ENCODE measurements at places on chromosomes 12 and 14. TPM values are rescaled to one million over a fixed set of nuclear protein-coding genes. Genes with fewer than 3 reads are reported as not detected.
A peak's percentile ranks its signal among the peaks of the same experiment; 100 is the strongest.

ADAM21 gene
- 0.17 TPM for total RNA-seq

COX8C gene
- total RNA-seq: not detected

DDX47 gene
- 46.3 TPM for total RNA-seq

STXBP6 gene
- 26.2 TPM for total RNA-seq

AGAP2 gene
- total RNA-seq: 7.3 TPM

MYO1H gene
- total RNA-seq: not detected

A2M gene
- 447 TPM for total RNA-seq

FIGNL2 gene
- not detected for total RNA-seq

TOMM20L gene
- not detected for total RNA-seq

MARCHF9 gene
- 20.1 TPM for total RNA-seq

DUSP6 gene
- 18.4 TPM for total RNA-seq

ORAI1 gene
- 21.0 TPM for total RNA-seq

IFNG-AS1 gene
- 0.17 TPM for total RNA-seq

DNA sequence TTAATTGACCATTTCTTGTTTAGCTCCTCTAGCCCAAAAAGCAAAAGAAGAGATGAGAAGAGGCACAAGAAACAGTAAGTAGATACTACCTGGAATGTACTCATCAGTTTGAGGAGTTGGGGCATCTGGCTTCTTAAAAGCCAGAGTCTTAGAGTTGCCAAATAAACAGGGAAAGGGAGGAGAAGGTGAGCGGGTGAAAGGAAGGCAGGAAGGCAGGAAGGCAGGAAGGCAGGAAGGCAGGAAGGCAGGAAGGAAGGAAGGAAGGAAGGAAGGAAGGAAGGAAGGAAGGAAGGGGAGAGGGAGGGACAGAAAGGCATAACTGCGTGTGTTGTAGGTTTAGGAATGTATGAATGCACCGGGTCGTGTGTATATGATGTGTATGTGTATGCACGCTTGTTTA is 56.7 kb upstream of the HSPB8 start:
- H3K4me1 ChIP-seq: no peaks in the 10 kb centered on the region
- DNase-seq: no peak
- H3K27me3 ChIP-seq: no peaks in the 10 kb centered on the region
- H3K4me3 ChIP-seq: no peak overlapping the region

GRCh38 chr12:56041552-56042429 is at the start of gene RPS26:
Gene RPS26, plus strand, starts transcription at chr12:56041918. Its CDS starts 249 bp downstream, at chr12:56042167.
- DNase-seq: peak; percentile 93
- H3K27me3 ChIP-seq: no peaks in the 10 kb centered on the region
- H3K27ac ChIP-seq: peak within 1 kb of the TSS; percentile 97
- peak within 1 kb of the TSS; percentile 73 for H3K4me3 ChIP-seq
- H3K4me1 ChIP-seq: peaks cover 12% of the 10 kb centered on the region

DNA sequence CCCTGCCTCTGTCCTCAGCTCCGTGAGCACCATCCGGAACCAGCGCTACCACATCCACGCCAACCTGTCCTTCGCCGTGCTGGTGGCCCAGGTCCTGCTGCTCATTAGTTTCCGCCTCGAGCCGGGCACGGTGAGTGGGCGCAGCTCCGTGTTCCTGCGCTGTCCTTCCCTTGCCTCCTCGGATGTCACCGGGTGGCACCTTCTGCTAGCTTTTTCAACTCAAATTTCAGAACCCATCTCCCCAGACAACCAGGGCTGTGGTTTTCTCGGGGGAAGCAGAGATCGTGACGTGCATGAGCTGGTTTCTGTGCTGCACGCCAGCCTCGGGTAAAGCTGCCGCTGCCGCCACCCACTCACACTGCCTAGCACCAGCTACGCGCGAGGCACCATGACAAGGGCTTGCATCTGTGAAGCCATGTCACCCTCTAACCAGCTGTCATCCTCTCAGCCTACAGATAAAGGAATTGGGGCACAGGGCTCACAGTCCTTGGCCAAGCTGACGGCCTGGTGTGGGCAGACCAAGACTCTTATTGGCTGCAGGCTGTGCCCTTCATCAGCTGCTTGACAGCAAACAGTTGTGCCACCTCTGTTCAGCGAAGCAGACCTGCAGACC is 152.1 kb downstream of the ADGRD1 start:
- no peaks in the 10 kb centered on the region for H3K27me3 ChIP-seq
- H3K4me3 ChIP-seq: no peak overlapping the region
- H3K27ac ChIP-seq: no peak overlapping the region
- peaks cover 7% of the 10 kb centered on the region for H3K4me1 ChIP-seq
- peaks cover 7% of the 10 kb centered on the region for H3K36me3 ChIP-seq
- peak; percentile 59 for DNase-seq

- no peaks in the 10 kb centered on the region for H3K27me3 ChIP-seq
- H3K27ac ChIP-seq: no peak overlapping the region
- DNase-seq: no peak
- no peaks in the 10 kb centered on the region for H3K36me3 ChIP-seq
- no peaks in the 10 kb centered on the region for H3K4me1 ChIP-seq
- H3K4me3 ChIP-seq: no peak overlapping the region
These were observed 122.0 kb upstream of the SEL1L start for GRCh38 chr14:81655423-81656314.

- DNase-seq: no peak
- H3K36me3 ChIP-seq: no peaks in the 10 kb centered on the region
- no peaks in the 10 kb centered on the region for H3K27me3 ChIP-seq
- no peak overlapping the region for H3K4me3 ChIP-seq
- H3K4me1 ChIP-seq: no peaks in the 10 kb centered on the region
- H3K27ac ChIP-seq: no peak overlapping the region
These were observed 84.4 kb downstream of the TMEM132D start for GRCh38 chr12:129819391-129819790.

DNA sequence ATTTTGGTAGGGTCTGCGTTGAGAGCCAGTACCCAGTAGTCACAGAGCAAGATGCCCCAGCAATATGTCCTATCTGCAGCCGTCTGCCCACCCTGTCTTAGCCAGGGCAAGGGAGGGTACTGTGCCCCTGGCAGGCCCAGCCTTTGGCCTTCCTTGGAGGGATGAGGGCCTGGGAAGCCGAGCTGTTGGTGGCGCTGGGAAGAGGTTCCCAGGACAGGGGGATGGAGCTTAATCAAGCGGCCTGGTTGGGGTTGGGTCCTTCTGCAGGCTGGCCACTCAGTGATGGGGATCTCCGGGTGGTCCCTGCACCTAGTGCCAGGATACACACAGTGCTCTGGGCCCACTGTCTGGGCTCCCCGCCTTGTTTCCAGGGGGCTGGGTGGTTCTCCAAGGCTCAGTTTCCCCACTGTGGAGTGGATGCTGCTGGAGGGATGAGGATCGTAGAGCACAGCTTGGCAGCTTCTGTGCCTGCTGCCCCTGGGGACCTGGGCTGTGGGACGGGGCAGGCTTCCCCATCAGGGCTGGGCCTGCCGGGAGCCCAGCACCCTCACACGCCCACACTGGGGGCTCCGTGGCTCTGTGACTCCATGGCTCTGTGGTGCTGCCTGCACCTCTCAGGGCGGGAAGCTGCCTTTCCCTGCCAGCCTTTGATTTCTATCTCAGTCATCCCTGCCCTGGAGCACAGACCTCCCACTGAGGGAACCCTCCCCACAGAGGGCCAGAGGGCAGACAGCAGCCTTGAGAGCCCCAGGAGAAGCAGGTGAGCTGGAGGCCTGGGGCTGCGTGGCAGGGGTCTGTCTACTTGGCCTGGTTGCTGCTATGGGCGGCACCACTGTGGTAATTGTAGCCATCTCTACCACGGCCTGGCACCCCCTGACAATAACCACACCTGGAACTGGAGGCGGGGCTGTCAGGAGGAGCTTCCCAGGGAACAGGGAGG is 357.0 kb downstream of the TMEM121 start:
- peak; percentile 10 for DNase-seq
- no peak overlapping the region for H3K4me3 ChIP-seq
- no peaks in the 10 kb centered on the region for H3K4me1 ChIP-seq
- no peaks in the 10 kb centered on the region for H3K27me3 ChIP-seq

GRCh38 chr12:122205053-122205925 is 1.8 kb downstream of the B3GNT4 start:
- H3K4me3 ChIP-seq: no peak overlapping the region
- H3K36me3 ChIP-seq: peaks cover 28% of the 10 kb centered on the region
- peaks cover 18% of the 10 kb centered on the region for H3K4me1 ChIP-seq
- DNase-seq: no peak
- H3K27me3 ChIP-seq: no peaks in the 10 kb centered on the region

DNA sequence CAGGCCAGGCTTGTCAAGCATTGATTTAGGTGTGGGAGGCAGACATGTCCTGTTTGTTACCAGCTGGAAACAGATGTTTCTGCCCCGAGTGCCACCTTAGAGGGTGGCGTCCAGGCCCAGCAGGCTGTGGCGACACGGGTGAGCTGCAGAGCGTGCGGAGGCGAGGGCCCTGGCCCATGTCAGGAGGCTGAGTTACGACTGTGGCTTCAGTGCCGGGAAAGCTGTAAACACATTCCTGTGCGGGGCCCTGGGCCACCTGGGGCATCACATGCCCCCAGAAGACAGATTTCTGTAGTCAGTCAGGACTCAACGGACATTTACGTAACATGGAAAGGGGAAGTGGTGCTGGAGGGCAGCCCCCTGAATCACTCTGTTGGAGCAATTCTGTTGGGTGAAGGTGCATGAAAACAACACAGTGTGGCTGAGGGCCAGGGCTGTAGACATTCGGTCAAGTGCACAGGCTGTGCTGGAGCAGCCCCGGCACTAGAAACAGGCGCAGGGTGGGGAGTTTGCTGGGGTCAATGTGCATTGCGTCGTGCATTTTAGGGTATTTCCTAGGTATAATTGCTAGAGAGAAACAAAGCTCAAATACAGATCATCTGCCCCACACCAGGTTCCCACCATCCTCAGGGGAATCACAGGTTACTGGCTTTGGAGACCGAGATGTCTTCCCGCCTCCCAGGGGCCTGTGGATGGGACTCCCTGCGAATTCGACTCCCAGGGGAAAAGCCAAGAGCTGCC is 291.8 kb downstream of the TMEM121 start:
- no peak overlapping the region for H3K27ac ChIP-seq
- H3K4me1 ChIP-seq: no peaks in the 10 kb centered on the region
- no peaks in the 10 kb centered on the region for H3K36me3 ChIP-seq
- no peak overlapping the region for H3K4me3 ChIP-seq

GRCh38 chr12:110183386-110183785 is 59.2 kb downstream of the IFT81 start:
- H3K4me1 ChIP-seq: no peaks in the 10 kb centered on the region
- no peaks in the 10 kb centered on the region for H3K36me3 ChIP-seq
- no peak overlapping the region for H3K4me3 ChIP-seq
- no peak for DNase-seq
- no peaks in the 10 kb centered on the region for H3K27me3 ChIP-seq

- no peak overlapping the region for H3K4me3 ChIP-seq
- no peaks in the 10 kb centered on the region for H3K27me3 ChIP-seq
- H3K4me1 ChIP-seq: peaks cover 8% of the 10 kb centered on the region
- H3K27ac ChIP-seq: peak overlapping the region; percentile 40
These were observed 35.7 kb downstream of the RAD9B start for GRCh38 chr12:110537605-110538409.

DNA sequence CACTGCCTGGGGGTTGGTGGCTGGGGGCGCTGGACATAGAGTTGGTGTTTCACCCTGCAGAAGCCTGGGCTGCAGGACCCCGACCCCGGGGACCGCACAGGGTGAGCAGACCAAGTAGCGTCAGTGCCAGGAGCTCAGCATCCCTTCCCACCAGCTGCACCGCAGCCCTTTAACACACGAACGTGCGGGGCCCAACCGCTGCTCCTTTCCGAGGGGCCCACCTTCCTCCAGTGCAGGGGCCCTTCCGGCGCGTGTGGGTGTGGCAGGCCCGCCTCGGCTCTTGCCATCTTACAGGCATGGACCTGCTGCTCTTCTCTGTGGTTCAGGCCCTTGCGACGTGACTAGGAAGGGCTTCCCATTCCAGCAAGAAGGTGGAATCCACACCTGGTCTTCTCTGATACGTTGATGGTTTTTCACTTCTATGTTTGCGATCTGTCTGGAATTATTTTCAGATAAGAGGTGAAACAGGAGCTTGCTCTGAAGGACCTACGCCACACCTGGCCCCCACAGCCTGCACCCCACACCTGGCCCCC is 47.8 kb downstream of the LRCOL1 start:
- no peak overlapping the region for H3K4me3 ChIP-seq
- peaks cover 19% of the 10 kb centered on the region for H3K36me3 ChIP-seq
- no peak for DNase-seq
- peaks cover 21% of the 10 kb centered on the region for H3K4me1 ChIP-seq
- no peak overlapping the region for H3K27ac ChIP-seq

DNA sequence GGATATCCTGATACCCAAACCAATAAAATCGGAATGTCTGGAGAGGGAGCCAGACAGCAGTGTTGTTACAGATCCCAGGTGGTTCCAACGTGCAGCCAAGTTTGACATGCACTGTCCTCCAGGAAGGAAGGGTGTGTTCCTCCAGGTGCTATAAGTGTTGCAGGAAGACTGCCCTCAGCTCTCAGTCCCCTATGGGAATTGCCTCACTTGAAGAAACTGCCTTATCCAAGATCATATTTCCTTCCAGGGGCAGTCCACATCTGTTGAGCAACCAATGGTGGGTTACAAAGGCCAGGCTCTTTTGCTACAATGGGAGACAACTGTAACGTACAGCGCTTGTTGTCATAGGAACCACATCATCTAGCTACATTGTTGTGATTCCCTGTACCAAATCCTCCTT is 13.3 kb upstream of the FBXW8 start:
- H3K4me1 ChIP-seq: no peaks in the 10 kb centered on the region
- DNase-seq: no peak
- H3K36me3 ChIP-seq: no peaks in the 10 kb centered on the region
- H3K27ac ChIP-seq: no peak overlapping the region

DNA sequence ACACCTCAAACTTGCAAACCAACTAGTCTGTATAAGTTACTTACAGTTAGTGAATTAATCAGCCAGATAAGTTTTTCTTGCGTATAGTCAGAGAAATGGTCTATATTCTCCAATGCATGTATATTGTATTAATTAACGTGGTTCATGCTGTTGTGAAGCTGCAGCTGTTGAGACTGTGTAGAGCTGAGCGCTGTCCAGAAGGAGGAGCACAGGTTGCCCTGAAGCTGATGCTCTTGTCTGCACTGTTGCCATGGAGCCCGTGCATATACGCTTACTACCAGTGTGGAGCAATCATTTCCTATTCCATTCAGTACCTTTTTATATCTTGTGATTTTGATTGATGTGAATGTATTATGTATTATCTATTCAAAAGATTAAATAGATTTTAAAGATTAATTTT is 74.3 kb upstream of the ARID2 start:
- DNase-seq: no peak
- H3K4me1 ChIP-seq: no peaks in the 10 kb centered on the region
- no peaks in the 10 kb centered on the region for H3K27me3 ChIP-seq
- H3K36me3 ChIP-seq: no peaks in the 10 kb centered on the region

GRCh38 chr12:113092607-113093408 is 36.3 kb downstream of the DTX1 start:
- H3K4me3 ChIP-seq: no peak overlapping the region
- no peak overlapping the region for H3K27ac ChIP-seq
- peaks cover 9% of the 10 kb centered on the region for H3K4me1 ChIP-seq
- H3K36me3 ChIP-seq: no peaks in the 10 kb centered on the region
- H3K27me3 ChIP-seq: no peaks in the 10 kb centered on the region

DNA sequence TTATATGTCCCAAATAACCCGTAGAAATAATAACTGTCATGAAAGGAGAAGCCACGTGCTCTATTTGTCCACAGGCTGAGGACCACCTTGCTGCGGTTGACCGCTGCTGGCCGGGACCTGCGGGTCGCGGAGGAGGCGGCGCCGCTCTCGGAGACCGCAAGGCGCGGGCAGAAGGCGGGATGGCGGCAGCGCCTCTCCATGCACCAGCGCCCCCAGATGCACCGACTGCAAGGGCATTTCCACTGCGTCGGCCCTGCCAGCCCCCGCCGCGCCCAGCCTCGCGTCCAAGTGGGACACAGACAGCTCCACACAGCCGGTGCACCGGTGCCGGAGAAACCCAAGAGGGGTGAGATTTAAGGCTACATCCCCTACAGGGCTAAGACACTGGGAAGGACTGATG is 21.0 kb downstream of the RPGRIP1 start:
- no peak overlapping the region for H3K27ac ChIP-seq
- H3K27me3 ChIP-seq: no peaks in the 10 kb centered on the region
- peaks cover 5% of the 10 kb centered on the region for H3K4me1 ChIP-seq
- peak; percentile 27 for DNase-seq
- H3K4me3 ChIP-seq: peak overlapping the region; percentile 21

Data from upper lobe of left lung (tissue), 6 donors.